ENCODE measurements at places on chromosomes 2 and 18.

DNA sequence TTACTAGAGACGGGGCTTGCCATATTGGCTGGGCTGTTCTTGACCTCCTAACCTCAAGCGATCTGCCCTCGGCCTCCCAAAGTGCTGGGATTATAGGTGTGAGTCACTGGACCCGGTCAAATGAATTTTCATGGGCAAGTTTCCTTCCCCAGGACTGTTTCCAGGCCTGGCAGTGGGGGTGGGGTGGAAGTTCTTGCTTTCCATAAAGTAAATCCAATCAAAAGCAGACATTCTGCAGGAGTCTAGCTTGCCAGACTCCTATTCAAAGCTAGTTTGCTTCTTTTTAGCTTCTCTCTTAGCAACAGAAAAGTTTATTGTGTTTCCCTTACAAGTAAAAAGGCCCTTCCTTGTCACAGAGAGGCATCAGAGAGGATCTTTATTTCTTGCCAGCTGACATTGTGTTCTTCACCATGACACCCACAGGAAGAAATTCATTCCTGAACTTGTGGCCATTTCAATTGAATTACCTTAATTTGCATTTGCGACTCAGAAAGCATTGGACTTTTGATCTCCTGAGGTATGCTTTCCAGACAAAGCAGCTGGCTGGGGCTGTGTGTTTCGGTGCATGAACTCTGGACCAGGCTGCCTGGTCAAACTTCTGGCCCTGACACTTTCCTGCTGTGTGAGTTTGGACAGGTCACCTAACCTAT is 37.9 kb downstream of the LYPD1 start:
- DNase-seq: no peak

- no peak for DNase-seq
These were observed 43.7 kb upstream of the NYAP2 start for GRCh38 chr2:225355788-225356187.

GRCh38 chr18:59629894-59630293 is 67.3 kb downstream of the CCBE1 start:
- no peak for DNase-seq

DNA sequence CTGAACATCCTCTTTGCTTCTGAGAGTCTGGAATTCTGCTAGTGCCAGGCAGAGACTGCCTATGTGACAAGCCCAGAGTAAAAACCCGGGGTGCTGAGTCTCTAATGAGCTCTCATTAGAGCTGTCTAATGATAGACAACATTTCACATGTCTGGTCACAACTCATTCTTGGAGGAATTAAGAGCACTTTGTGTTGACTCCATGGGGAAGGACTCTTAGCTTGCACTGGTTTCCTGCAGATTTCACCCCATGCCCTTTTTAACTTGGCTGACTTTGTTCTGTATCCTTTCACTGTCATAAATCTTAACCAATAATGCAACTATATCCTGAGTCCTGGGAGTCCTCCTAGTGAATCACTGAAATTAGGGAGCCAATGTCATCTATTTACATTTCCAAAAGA is 33.5 kb downstream of the FBXO15 start:
- DNase-seq: no peak

DNA sequence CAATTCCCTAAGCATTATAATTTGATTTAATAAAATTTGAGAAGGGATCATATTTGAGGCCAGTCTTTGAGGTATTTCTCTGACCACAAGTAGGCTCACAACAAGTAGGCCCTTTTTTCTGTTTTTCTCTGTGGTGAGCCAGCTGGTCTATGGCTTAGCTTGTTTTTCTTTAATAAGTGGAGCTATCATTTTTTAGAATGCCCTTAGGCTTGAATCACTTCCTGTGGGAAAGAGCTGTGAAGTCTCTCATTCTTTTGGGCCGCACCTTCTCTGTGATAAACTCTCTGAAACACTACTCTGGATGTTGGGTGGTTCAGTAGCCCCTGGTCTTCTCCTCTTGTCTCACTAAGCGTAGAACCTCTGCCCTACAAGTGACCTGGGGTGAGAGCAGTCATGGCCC is 235.9 kb downstream of the SUCLG1 start:
- DNase-seq: no peak

DNA sequence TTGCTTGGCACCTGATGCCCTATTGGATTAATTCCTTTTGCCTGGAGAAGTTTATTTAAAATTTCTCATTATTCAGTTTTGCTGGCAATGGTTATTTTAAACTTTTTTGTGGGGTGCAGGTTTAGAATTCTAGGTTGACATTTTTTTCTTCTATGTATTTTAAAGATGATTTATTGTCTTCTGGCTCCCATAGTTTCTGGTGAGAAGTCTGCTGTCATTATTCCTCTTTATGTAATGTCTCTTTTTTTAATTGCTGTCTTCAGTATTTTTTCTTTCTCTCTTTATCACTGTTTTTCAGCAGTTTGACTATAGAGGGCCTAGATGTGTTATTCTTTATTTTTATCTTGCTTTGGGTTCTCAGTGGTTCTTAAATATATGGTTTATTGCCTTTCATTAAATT is 182.2 kb upstream of the STON1 start:
- no peak for DNase-seq

GRCh38 chr2:103667335-103667884 is 905.6 kb downstream of the TMEM182 start:
- DNase-seq: no peak

DNA sequence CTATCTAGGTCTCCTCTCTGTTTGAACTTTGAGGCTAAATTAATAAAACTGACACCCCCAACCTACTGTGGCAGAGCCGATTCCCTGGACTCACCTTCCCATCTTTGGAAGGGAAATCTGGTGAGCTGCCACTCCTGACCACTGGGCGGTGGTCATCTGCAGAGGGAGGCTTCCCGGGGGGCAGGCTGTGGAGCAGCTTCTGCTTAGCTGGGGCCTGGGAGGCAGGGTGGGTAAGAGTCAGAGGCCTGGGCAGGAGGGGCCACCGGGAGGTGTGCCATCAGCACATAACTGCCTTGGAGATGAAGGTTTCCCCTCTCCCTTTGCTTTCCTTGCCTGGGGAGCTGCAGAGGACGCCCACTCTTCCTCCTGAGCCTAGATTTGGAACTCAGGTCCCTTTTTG is 2.3 kb upstream of the NPPC start:
- DNase-seq: no peak

DNA sequence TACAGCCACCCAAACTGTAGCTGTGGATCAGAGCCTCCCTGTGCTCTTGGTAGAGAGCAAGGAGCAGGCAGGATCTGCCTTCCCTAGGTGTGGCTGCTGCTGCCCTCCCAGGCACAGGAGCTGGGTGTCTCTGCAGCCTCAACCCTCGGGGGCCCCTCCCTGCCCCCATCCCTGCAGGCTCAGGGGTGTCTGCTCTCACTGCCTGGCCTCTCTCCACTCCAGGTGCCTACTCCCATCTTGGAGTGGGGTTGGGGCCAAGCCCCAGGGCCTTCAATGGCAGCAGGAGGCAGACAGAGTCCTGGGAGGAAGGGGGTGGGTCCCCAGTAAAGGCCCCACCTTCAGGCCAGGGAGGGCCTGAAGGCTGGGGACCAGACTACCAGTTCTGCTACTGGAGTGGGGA is 189.7 kb upstream of the OSR1 start:
- no peak for DNase-seq

DNA sequence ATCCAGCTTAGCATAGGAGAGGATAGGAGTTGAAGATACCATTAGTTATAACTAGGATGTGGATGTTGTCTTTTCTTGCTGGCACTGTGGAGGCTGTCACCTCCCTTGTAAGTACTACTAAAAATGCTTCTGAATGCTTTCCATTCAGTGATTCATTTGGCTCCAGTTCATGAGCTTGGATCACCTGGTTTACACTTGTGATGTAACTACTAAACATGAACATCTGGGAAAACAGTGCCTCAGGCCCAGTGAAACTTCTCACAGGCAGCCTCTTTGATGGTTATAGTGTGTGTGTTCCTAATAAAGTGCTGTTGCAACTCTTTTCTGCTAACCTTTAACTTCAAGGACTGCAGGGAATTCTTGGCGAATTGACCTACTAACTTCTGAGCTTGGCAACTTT is 13.0 kb upstream of the SLC9A2 start:
- no peak for DNase-seq

DNA sequence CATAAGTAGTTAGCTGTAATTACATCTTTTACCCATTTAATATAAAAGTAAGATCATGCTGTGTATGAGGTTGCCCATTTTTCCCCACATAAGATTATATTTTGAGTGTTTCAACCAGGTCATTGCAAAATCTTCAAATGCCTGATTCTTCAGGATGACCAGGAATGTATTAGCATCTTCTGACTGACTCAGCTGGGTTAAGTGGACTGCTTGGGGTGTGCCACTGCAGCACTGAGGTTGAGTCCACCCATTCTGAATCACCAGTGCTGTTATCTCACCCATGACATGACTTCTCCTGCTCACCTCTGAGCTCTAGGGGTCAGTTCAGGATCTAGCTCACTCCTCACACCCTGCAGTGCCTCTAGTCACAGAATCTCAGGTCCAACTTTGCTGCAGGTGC is 576.7 kb upstream of the ZEB2 start:
- DNase-seq: no peak

DNA sequence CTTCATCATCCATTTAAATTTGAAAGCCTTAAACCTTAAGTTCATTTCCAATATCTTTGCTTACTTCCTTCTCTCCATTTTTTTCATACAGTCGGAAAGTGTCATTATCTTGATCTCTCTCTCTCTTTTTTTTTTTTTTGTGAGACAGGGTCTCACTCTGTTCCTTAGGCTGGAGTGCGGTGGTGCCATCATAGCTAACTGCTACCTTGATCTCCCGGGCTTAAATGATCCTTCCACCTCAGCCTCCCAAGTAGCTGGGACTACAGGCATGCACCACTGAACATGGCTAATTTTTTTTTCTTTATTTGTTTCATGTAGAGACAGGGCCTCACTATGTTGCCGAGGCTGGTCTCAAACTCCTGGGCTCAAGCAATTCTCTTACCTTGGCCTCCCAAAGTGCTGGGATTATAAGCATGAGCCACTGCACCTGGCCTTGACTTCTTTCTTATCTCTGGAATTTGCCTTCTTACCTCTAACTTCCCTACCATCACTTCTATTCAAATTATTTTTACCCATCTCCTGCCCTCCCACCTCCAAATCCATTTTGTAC is 222.2 kb downstream of the MYCN start:
- DNase-seq: no peak

- no peak for DNase-seq
These were observed 4.0 kb downstream of the CCT7 start for GRCh38 chr2:73238149-73238548.

DNA sequence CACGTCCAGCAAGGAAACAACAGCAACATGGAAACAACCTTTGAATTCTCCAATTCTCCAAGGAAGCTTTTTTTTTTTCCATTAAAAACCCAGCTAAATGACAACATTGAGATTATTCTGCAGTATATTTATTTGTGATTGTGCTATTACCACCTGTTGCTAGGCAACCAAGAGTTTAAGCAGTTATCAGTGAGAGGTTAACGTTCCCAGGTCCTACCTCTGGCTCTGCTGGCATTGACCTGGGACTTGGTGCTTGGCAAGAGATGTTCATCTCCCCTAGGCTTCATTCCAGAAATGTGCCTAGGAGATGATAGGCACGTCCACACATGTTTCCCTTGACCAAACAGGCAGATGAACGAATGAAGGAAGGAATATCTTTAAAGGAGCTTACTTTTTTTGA is 157.0 kb downstream of the TDRD15 start:
- DNase-seq: no peak

- no peak for DNase-seq
These were observed 24.9 kb upstream of the SLC3A1 start for GRCh38 chr2:44250376-44250775.

DNA sequence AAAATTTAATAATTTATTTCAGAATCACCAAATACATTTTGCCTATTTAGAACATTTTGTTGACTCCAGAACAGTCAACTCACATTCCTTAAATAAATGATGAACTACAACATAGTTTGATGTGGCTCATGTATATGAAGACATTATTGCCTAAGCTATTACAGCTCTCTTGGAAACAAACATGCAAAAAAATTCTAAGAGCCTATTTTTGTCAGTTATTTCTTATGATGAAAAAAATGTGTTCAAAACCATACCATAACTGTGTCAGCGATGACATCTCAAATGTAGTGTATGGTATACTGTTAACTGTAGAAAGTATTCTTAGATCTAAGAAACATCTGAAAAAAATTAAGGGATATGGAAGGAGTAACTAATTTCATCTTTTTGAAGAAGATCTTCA is 6.3 kb upstream of the EMILIN2 start:
- no peak for DNase-seq

DNA sequence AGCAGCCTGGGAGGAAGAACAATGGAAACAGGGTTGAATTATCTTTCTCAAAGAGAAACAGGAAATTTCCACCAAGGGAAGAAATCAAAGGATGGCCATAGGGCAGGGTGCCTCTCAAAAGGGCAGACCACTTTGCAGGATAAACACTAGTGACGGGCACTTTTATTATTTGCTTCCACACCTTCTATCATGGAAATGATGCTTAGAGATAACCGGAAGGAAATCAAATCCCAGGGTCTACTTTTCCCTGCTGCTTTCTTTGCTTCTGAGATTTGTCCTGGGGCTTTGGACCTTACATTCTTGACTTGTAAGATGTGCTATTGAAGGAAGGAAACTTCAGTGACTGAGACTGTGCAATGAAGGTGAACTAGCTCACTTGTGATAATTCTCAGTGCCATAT is 1.1 kb upstream of the SCN9A start:
- no peak for DNase-seq

DNA sequence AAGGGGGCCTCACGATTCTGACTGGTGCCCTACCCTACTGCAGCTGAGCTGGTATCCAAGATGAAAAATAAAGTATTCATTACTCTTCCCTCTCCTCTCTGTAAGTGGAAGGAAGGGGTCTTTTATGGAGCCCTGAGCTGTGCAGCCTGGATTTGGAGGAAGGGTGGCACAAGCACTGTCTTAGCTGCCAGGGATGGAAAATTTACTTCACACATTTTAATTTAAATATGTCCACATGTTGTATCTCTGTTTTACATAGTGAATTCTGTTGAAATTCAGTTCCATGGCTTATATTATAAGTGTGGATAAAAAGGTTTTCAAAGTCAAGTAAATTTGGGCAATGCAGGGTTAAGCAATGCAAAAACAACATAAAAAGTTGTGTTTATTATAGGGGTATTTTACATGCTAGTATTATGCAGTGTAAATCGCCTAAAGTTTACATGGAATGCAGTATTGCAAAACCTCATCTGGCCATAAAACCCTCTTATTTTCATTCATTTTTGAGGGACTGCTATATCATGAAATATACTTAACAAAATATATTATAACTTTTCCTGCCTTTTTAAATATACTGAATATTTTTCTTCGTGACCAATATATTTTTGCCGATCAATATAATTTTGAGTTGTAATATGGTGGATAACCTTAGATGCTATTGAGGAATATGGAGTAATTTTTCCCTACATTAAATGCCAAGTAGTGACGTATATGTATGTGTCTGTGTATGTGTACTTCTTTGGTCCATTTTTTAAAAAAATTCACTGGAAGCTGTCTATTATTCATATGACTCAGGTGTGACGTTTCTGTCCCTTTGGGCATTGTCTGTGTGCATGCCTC is 333.9 kb upstream of the CYRIA start:
- no peak for DNase-seq

All from left renal cortex interstitium (tissue), 4 donors.